ENCODE measurements at places on chromosomes 7 and 10.

DNA sequence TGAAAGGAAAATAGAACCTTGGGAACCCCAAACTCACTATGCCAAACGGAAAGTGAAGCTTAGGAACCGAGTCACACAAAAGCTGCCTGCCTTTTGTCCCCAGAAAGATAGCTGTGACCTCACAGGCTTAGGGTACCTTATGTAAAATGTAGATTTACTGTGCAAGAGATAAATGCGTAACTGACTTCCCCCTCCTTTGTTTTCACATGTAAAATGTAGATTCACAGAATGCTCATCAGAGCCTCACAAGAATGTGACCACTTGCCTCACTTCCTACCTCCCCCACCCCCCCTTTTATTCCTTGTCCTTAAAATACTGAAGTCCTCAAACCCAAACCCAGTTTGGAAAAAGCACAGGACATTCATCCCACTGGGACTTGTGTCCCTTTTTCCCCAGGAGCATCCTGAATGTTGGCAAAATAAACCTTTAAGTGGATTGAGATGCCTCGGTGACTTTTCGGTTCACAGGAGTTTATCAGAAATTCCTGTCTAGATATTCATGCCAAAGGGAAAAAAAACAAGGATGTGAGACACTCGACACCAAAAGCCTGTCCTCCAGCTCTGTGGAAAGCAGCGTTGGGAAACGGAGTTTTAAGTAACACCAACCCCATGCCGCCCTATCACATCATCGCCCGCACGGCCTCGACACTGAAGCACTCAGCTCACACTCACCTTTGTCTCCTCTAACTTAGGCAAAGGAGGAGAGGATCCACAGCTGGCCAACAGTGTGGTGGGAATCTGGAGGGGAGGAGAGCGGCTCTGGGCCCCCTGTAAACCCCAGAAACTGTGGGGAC, 45.9 kb downstream of the SVIL start:
- no peak for DNase-seq

GRCh38 chr10:100923580-100923979, 10.8 kb downstream of the SLF2 start:
- DNase-seq = no peak

- DNase-seq = no peak
These were observed 188.8 kb downstream of the CALN1 start for GRCh38 chr7:72223351-72223750.

- no peak for DNase-seq
These were observed 39.4 kb downstream of the CCDC71L start for GRCh38 chr7:106621393-106622132.

- DNase-seq = no peak
These were observed 46.1 kb upstream of the SLF2 start for GRCh38 chr10:100866575-100867098.

GRCh38 chr10:43091846-43092245, 15.0 kb downstream of the RET start:
- no peak for DNase-seq

DNA sequence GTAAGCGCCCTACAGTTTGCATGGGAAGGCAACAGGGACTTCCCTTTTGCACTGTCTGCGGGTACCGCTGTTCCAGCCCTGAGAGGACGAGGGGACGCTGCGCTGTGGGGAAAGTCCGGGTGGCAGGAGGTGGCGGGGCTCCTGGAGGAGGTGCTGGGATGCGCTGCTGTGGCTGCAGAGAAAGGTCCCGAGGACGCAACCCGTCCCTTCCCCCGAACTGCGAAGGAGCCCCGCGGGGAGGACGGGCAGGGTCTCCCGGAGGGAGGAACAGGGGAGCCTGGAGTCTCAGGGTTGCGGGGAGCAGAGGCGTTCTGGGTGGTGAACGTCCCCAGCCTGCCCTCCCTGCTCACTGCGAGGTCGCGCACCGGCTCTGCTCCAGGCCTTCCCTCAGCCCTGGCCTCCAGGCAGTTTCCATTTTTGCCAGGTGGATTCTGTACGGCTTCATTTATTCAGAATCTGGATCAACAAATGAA, 91.6 kb downstream of the CXCL12 start:
- no peak for DNase-seq

Measured in natural killer cell (primary cell).